ENCODE measurements at places on chromosomes 12 and 14.
A peak's percentile ranks its signal among the peaks of the same experiment; 100 is the strongest.

- no peak for DNase-seq
Observed at GRCh38 chr14:81450100-81450531, 50.0 kb upstream of the STON2 start.

- DNase-seq = no peak
Observed at GRCh38 chr12:22256605-22257004, 77.9 kb downstream of the ST8SIA1 start.

- DNase-seq = no peak
Observed at GRCh38 chr14:31263485-31264133, 56.0 kb upstream of the HECTD1 start.

DNA sequence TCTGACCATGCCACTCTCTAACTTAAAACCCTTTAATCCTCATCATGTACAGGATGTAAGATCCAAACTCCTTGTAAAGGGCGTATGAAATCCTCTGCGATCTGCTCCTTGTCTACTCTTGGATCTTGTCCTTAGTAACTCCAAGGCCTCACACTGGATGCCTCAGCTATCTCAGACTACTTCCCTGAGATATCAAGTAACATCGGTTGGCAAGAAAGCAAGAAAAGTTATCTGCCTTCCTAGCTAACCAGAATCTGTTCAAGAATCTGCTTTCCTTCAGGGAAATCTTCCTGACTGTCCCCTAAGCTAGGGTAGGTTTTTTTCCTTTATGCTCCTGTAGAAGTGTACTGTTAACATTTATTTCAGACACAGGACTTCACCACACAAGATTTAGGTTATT, 82.6 kb downstream of the TAOK3 start:
- DNase-seq = no peak

- no peak for DNase-seq
Observed at GRCh38 chr12:77102123-77102522, 36.8 kb upstream of the E2F7 start.

- no peak for DNase-seq
Observed at GRCh38 chr12:67446716-67447115, 177.6 kb downstream of the CAND1 start.

GRCh38 chr12:70691018-70691672, 53.9 kb upstream of the PTPRB start:
- no peak for DNase-seq

GRCh38 chr12:108884116-108885012, 4.5 kb downstream of the DAO start:
- peak; percentile 82 for DNase-seq

- no peak for DNase-seq
Observed at GRCh38 chr14:102942069-102942468, 19.6 kb downstream of the AMN start.

DNA sequence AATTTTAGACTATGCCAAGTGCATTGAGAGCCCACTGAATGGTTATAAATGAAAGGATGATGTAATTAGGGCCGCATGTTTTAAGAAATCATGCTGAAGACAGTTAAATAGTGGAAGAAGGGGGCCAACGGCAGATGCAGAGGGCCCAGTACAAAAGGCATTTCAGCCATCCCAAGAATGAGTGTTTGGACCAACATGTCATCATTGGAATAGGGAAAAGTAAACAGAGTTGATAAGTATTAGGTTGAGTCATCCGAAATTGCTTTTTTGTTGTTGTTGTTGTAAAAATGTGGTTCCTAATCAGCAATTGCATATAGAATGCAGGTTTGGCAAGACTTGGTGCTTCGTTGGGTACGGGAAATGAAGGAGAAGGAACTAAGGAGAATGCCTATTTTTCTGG, 29.5 kb downstream of the BMP4 start:
- no peak for DNase-seq

GRCh38 chr12:11722578-11723138, 73.2 kb downstream of the ETV6 start:
- no peak for DNase-seq

DNA sequence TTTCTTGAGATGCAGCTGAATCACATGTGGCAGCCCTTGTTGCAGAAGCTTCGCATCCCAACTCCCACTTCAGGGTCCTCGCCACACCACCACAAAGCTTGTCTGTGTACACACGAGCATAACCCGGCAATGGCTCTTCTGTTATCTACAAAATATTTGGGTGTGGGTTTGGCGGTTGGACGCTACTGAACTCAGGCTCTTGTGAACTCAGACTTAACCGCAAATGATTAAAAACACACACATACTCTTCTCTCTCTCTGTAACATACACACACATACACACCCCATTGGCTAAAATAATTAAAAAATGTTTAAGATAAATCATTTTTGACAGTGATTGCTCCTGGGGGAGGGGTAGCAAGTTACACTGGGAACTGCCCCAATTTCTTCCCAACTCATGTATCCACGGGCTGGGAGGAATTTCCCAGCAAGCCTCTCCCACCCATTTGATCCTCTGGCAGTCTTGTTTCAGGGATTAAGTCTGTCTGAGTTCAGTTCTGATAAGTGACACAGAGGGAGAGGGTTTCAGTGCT, 63.7 kb upstream of the MANSC4 start:
- no peak for DNase-seq

GRCh38 chr12:96365604-96366380, 34.4 kb downstream of the CDK17 start:
- DNase-seq = no peak

- no peak for DNase-seq
Observed at GRCh38 chr14:34501004-34501580, 38.4 kb downstream of the EAPP start.

GRCh38 chr12:6764011-6764828, 1.9 kb upstream of the PTMS start:
- peak; percentile 97 for DNase-seq

DNA sequence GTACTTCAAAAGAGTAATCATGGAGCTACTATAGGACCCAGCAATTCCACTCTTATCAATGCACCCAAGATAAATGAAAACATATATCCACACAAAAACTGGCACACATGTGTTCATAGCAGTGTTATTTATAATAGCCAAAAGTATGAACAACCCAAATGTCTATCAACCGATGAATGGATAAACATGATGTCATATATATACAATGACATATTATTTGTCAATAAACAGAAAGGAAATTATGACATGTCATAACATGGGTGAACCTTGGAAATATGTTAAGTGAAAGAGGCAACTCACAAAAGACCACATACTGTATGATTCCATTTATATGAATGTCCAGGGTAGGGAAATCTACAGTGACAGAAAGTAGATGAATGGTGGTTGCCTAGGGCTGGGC, 347.1 kb upstream of the DDHD1 start:
- no peak for DNase-seq

DNA sequence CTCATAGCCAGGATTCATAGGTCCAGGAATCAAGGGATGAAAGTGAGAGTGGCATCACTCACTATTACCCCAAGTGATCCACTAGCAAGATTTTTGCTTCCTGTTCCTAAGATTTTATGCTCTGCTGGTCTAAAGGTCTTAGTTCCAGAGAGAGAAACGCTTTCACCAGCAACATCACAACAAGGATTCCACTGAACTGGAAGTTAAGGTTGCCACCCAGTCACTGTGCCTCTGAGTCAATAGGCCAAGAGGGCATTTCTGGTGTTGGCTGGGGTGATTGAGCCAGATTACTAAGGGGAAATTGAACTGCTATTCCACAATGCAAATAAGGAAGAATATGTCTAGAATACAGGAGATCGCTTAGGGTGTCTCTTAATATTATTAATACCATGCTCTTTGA, 142.5 kb upstream of the ARID2 start:
- DNase-seq = peak; percentile 27

GRCh38 chr12:69948851-69949250, 123.8 kb downstream of the MYRFL start:
- DNase-seq = no peak

- no peak for DNase-seq
Observed at GRCh38 chr14:96136371-96137005, 68.2 kb upstream of the BDKRB2 start.

Data from left colon (tissue), 2 donors.